A549 treated with Hydrocortisone at 1 μM for 4 hours (cell line): ENCODE measurements at places on chromosomes 3 and 15. TPM values are rescaled to one million over a fixed set of nuclear protein-coding genes. Genes with fewer than 3 reads are reported as not detected.

The KNG1 gene
- total RNA-seq, result 0.06 TPM in 1 of 5 replicates, not detected in the others

The CRABP1 gene
- 0.68 to 2.0 TPM (median 1.1 TPM) in 5 replicates for total RNA-seq

The CCDC54 gene
- not detected in 5 replicates for total RNA-seq

The CCR3 gene
- total RNA-seq, result not detected in 5 replicates

The ADAMTSL3 gene
- 0.22 to 0.70 TPM (median 0.32 TPM) in 5 replicates for total RNA-seq

The ZNF860 gene
- total RNA-seq, result 1.1 to 1.6 TPM (median 1.4 TPM) in 5 replicates

The SLC12A8 gene
- 1.6 to 2.2 TPM (median 1.8 TPM) in 5 replicates for total RNA-seq

The CIP2A gene
- total RNA-seq, result 14.3 to 22.8 TPM (median 18.9 TPM) in 5 replicates

The MYZAP gene
- 1.1 to 1.3 TPM (median 1.2 TPM) in 5 replicates for total RNA-seq

The MYRIP gene
- total RNA-seq, result 0.05 TPM in 1 of 5 replicates, not detected in the others
